ENCODE measurements at places on chromosomes 3 and 15.

DNA sequence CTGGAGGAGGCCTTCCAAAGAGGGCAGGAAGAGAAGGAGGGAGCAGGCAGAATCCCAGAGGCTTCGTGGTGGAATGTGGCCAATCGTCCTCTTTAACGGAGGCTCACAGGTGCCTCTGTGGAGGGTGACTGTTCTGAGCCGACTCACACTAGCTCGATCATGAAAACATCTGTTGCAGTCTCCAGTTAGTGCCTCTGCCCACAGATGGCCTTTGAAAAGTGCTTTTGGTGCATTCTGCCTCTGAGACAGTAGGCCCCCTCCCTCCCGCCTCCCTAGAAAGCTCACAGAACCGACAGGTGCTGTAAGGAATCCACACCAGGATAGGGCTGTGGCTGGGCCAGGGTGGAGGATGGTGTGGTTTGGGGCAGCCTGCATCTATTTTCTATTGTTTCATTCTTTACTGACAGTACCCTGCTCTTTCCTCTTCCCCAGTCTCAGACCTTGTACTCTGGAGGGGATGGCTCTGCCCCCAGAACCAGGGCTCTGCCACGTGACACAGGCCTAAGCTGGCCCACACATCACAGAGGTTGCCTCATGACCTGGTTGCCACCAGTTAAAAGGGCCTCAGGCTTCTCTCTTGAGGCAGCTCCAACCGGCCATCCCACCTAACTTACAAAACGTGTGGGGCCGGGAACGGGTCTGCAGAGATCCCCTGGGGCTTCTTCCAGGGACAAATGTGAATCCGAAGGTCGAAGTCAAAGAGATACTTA is 27.2 kb upstream of the PIGZ start:
- no peak for DNase-seq

GRCh38 chr3:74080056-74080461 is 455.3 kb upstream of the PDZRN3 start:
- no peak for DNase-seq

GRCh38 chr3:111314898-111315297 is 227.1 kb upstream of the CD96 start:
- no peak for DNase-seq

DNA sequence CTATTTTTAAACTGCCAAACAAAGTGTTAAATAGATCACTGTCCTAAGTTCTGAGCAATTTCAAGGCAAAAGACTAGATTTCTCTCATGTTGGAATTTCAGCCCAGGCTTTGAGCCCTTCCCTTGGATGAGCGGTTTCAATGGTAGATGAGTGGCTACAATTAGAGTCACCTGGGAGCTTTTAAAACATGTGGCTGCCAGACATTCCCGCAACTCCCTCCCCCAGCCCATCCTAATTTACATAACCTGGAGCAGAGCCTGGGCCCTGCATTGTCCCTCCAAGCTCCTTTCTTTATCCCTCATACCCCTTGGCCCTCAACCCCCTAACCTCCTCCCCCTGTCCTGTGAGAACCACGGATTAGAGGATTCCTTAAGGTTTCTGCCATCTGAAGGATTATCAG is 357.5 kb upstream of the UMPS start:
- no peak for DNase-seq

GRCh38 chr3:50530001-50530970 is 26.9 kb upstream of the CACNA2D2 start:
- DNase-seq, result no peak

GRCh38 chr3:114994554-114995341 is 152.3 kb downstream of the ZBTB20 start:
- no peak for DNase-seq

GRCh38 chr3:39808467-39809180 is 785 bp upstream of the MYRIP start:
- no peak for DNase-seq
